ENCODE measurements at places on chromosomes 5 and 9.
A peak's percentile ranks its signal among the peaks of the same experiment; 100 is the strongest.

DNA sequence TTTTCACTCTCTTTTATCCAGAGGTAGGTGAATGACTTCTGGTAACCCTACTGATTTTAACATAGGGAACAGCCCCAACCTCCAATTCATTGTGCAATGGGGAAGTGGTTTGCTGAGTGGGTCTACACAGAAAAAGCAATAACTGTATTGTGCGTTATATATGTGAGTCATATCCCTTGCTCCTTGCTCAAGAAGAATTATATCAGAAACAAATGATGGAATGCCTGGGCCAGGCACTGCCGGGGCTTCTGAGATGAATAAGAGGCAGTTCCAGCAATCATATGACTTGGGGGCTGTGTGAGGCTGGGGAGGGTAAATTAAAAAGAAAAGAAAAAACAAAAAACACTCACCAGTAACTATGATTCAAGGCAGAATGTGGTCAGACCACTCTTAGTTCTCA is 79.2 kb upstream of the ABCA1 start:
- peak; percentile 88 for DNase-seq

DNA sequence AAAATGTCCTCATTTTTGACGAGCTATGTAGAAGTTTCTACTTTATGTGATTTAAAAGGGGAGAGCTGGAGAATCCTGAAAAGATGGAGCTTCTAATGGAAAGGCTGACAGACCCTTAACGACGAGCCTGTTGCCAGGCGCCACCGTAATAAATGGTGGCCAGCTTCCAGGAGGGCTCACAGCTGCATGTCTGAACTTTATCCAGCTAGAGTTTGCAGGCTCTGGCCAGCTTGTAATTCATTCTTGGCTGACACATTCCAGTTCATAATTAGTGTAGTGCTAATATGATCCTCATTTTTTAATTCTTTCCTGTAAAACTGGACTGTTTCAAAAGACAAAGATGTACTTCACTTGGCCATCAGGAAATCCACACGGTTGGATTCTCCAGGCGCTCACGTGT is 246.7 kb downstream of the GAS1 start:
- no peak for DNase-seq

- DNase-seq = peak; percentile 66
Observed at GRCh38 chr9:122406070-122406890, 35.5 kb downstream of the PTGS1 start.

GRCh38 chr9:109134167-109134578 is 14.4 kb upstream of the TMEM245 start:
- DNase-seq = peak; percentile 86

- no peak for DNase-seq
Observed at GRCh38 chr5:98041661-98042060, 731.8 kb upstream of the RGMB start.

- DNase-seq = no peak
Observed at GRCh38 chr5:55994495-55994997, at the start of gene IL6ST. Gene IL6ST (minus strand): TSS chr5:55994963. CDS start chr5:55976278, 18,685 bp downstream.
